ENCODE measurements at places on chromosomes 12 and 14.

- DNase-seq = no peak
Observed at GRCh38 chr14:69760810-69761209, 6.1 kb upstream of the SRSF5 start.

- no peak for DNase-seq
Observed at GRCh38 chr12:12209043-12209442, 57.8 kb downstream of the LRP6 start.

GRCh38 chr12:26680727-26681455, 152.1 kb downstream of the ITPR2 start:
- no peak for DNase-seq

GRCh38 chr14:45096218-45096617, 12.3 kb downstream of the PRPF39 start:
- no peak for DNase-seq

DNA sequence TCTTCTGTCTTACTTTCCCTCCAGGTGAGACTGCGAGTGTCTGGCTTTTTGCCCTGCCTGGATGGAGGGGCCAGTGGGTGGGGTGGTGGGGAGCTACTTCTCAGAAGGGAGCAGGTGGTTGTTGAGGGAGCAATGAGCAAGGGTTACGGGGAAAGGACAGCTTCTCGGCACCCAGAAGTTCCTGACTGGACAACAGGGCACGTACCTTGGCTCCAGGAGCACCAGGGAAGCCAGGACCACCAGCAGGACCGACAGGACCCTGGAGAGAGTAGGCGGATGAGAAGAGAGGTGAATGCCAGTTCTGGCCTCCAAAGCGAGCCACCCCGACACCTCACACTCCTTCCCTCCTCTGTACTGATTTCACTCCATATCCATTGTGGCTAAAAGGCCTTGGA, 15.3 kb downstream of the COL2A1 start:
- peak; percentile 9 for DNase-seq

GRCh38 chr12:112900298-112901145, 6.2 kb upstream of the OAS1 start:
- peak; percentile 16 for DNase-seq

DNA sequence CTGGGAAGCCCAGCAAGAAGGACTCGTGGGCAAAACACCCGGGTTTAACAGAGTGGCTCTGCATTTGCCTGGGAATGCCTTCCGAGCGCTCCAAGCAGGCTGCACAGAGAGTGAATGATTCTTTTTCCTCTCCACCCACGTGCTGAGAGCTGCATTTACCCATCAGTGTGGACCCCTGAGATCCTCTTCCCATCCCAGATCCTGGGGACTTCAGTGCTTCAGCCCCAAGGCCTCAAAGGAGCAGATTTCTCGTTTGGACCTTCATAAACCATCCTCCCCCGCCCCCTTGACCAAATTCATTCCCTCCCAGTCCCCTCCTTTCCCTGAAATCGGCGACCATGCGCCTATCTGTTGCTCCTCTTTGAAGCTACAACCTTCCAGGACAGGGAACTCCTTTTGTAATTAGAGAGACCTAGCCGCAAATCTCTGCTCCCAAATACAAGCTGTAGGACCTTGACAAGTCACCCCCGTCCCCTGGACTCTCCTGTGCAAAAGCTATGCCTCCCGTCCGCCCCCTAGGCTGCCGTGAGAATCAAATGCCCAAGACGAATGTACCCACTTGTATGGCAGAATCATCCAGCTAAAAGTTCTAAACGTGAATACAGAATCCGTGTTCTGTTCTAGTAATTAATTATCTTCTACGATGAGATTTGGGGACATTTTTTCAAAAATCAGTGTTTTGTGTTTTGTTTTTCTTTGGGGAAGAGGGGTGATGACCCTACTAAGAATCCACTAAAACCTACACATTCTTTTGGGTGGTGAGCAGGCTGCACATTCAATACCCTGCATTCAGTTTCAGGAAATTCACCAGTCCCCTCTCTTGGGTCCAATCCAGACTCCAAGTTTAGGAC, 8.8 kb downstream of the TBX5 start:
- no peak for DNase-seq

DNA sequence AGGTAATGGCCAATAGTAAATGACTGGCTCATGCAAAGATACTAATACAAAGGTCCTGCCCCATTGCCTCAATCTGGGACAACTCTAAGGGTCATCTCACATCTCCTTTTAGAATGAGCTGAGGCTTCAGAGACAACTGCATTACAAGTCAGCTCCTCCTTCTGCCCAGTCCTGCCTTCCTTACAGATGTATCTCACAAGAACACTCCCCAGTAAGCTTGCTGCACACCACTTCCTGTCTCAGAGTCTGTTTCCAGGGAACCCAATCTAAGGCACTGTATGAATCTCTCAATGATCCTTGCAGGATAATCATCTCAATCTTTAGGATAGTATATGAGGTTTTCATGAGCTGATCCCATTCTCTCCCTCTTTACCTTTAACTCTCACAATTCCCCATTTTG, 57.8 kb upstream of the ZDHHC17 start:
- no peak for DNase-seq

DNA sequence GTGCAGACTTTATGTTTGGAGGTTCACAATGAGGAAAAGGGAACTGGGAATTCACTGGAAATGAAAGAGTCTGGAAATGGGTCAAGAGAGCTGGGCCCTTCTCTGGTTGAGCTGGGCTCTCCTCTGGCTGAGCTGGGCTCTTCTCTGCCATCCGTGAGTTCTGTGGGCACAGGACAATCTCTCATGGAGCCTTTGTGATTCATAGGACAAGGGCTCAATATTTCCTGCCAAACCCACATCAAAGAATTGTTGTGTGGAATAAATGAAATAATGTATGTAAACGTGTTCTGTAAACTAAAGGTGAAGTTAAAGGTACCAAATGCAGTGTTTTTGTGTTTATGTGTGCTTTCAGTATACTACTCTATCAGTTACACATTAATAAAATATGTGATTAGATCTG, 95.5 kb upstream of the OVCH1 start:
- no peak for DNase-seq

DNA sequence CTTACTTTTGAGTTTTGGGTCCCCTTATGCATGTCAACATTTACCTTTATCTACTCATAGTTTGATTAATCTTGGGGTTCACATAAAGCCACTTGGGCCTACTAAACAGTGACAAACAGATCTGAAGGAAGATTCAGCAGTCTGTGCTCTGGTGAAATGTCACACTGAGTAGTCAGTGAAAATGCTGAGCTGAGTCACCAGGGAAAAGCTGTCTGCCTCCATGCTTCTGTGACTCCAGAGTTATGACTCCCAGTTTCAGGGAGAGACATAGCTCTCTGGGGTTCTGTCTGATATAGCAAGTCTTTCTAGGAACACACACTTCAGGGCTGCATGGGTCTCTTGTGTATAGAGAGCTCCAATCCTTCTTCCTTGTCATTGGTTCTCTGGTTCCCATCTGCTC, 406.3 kb upstream of the FAR2 start:
- no peak for DNase-seq

- no peak for DNase-seq
Observed at GRCh38 chr12:27193106-27193505, 51.0 kb upstream of the STK38L start.

DNA sequence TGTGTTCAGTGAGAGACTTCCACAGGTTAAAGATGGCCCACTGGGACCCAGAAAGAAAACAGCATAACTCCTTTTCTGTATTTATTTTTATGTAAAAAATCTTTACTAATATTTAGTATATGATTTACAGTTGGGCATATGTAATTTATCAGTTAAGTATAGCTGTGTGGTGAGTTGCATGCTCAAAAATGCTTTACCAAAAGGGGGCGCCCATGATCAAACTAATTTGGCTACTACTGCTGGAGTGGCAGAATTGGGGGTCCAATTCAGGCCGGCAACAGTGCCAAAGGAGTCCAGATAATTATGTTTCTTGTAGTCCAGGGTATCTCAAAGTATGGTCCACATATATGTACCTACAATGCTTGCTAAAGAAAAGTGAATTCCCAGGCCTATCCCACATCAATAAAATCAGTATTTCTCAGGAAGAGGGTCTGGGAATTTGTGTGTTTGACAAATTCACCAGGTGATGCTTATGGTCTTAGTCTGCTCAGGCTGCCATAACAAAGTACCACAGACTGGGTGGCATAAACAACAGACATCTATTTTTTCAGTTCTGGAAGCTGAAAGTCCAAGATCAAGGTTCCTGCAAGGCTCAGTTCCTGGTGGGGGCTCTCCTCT, 152.0 kb downstream of the KTN1 start:
- DNase-seq = peak; percentile 28
